ENCODE measurements at places on chromosomes 4 and X. TPM values are rescaled to one million over a fixed set of nuclear protein-coding genes. Genes with fewer than 3 reads are reported as not detected.

CT45A2 gene
- not detected for polyA plus RNA-seq

ADD1 gene
- 190 TPM for polyA plus RNA-seq

CT55 gene
- polyA plus RNA-seq, result not detected

COQ2 gene
- 7.9 TPM for polyA plus RNA-seq

RXFP1 gene
- not detected for polyA plus RNA-seq

UGT2B10 gene
- not detected for polyA plus RNA-seq

NAA11 gene
- polyA plus RNA-seq, result not detected

ITIH6 gene
- not detected for polyA plus RNA-seq

DNA sequence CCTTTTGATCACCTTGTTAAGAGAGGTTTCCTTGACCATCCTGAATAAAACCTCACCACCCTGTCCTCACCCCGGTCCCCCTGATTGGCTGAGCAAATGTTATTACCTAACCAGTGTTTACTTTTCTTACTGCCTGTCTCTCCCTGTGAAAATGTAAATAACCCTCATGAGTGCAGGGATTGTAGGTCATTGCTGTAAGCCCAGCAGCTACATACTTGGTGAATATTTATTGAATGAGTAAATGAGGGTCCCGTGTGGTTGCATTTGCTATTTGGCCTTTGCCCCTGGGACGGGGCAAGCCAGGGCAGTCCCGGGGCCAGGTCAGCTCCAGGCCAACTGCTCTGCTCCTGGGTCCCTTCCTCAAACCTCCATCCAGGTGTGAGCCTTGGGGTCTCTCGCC lies 55.5 kb upstream of the CLCN4 start:
- H3K27ac ChIP-seq, result peak overlapping the region; percentile 49
- H3K4me3 ChIP-seq, result no peak overlapping the region
- H3K27me3 ChIP-seq, result no peaks in the 10 kb centered on the region
- DNase-seq, result peak; percentile 40
- peaks cover 4% of the 10 kb centered on the region for H3K4me1 ChIP-seq
- peaks cover 20% of the 10 kb centered on the region for H3K36me3 ChIP-seq

DNA sequence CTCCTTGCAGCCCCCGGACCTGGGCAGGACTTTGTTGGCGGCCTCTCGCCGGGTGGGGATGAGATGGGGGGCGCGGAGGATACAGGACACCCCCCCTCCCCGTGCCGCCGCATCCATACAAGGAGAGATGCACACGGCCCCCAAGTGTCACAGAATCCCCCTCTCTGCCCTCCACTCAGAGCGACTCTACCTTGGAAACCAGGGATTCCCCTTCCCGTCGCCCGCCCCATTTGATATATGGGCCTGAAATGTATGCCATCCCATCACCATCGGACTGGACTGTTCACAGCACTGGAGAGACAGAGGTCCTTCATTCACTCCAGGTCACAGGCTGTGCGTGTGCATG lies 426 bp downstream of the PORCN start:
- no peaks in the 10 kb centered on the region for H3K27me3 ChIP-seq
- no peaks in the 10 kb centered on the region for H3K36me3 ChIP-seq
- peak overlapping the region; percentile 96 for H3K4me3 ChIP-seq
- DNase-seq, result no peak

DNA sequence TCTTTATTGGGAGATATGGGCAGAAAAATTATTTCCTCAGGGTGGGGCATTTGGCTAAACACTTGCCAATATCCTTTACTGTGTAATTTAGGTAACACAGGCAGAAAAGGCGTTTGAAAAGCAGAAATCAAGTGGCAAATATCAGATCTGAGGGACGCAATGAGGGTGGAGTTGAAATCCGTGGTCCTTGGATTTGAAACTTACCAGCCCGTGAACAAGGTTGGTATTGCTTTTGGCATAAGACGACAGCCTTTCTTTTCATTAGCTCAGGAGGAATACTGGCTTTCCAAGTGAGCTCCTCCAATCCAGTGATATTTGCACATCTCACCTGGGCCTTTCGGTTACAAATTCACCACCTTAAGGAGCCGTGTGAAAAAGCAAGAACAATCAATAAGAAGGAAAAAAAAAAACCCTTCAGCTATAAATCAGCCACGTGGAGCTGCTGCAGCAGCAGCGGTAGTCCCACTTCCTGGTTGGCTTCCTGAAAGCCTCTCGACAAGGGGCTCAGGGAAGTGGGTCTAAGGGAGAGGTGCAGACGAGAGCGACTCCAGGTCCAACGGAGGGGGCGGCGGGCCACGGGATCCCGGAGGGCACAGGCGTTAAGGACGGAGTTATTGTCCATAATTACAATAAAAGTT lies 734 bp upstream of the GALNT7 start:
- H3K36me3 ChIP-seq, result no peaks in the 10 kb centered on the region
- H3K27ac ChIP-seq, result peak overlapping the region; percentile 78
- peak overlapping the region; percentile 84 for H3K4me3 ChIP-seq
- no peaks in the 10 kb centered on the region for H3K27me3 ChIP-seq
- peaks cover 2% of the 10 kb centered on the region for H3K4me1 ChIP-seq

DNA sequence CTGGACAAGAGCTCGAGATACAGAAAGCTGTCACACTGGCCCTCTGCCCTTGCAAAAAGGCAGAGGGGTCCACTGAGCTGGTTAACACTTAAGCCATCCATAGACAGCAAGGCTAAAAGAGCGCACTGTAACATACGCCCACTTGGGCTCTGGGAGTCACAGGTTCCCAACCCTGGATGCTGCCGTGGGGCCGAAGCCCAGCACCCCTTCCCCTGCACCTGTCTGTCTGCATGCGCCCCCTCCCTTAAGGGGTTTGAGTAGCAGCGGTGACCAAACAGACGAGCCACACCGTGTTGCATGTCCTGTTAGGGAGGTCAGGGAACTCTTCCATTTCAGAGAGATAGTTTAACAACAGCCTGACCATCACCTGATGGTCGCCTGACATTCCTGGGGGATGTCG lies 138.4 kb upstream of the GALNTL6 start:
- H3K4me1 ChIP-seq, result no peaks in the 10 kb centered on the region
- no peaks in the 10 kb centered on the region for H3K36me3 ChIP-seq
- no peaks in the 10 kb centered on the region for H3K27me3 ChIP-seq
- H3K4me3 ChIP-seq, result no peak overlapping the region
- H3K27ac ChIP-seq, result no peak overlapping the region

DNA sequence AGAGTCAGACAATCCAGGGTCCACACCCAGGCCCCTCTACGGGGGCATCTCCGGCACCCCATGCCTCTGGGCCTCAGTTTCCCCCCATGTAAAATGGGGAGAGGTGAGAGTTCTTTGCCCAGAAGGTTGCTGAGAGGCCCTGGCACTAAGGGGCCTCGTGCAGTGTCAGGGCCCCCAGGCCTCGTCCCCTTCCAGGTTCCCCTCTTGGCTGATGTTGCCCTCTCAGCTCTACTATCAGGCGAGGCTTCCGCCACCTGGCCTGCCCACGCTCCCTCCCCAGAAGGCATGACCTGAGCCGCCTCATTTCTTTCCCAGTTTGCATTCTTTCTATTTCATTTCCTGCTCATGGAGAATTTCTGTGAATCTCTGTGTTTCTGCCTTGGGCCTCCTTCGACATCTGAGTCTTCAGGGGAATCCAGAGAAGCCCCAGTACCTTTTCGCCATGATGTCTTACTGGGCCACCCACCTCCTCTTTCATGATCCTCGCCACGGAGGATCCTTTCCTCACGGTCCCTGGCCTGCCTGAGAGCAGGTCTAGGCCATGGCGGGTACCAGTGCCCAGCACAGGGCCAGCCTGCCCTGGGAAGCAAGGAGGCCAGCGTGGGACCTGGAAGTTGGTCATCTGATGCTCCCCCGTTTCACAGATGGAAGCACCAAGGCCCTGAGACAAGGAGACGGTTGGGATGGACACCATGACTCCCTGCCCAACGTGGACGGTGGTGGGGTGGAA lies 21.9 kb upstream of the MRFAP1 start:
- no peaks in the 10 kb centered on the region for H3K4me1 ChIP-seq
- no peaks in the 10 kb centered on the region for H3K27me3 ChIP-seq
- no peak overlapping the region for H3K27ac ChIP-seq
- DNase-seq, result no peak
- no peak overlapping the region for H3K4me3 ChIP-seq
- H3K36me3 ChIP-seq, result peaks cover 42% of the 10 kb centered on the region

- no peaks in the 10 kb centered on the region for H3K36me3 ChIP-seq
- H3K4me3 ChIP-seq, result no peak overlapping the region
- no peaks in the 10 kb centered on the region for H3K4me1 ChIP-seq
- no peak for DNase-seq
- no peaks in the 10 kb centered on the region for H3K27me3 ChIP-seq
These were observed 66.2 kb upstream of the TACR3 start for GRCh38 chr4:103786014-103786413.

DNA sequence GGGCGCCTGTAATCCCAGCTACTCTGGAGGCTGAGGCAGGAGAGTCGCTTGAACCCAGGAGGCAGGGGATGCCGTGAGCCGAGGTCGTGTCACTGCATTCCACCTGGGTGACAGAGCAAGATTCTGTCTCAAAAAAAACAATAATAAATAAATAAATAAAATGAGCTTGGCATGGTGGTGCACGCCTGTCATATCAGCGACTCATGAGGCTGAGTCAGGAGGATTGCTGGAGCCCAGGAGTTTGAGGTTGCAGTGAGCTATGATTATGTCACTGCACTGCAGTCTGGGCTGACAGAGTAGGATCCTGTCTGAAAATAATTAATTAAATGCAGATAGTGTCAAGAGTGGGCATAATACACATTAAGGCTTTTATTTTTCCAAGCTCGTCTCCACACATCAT lies 77.5 kb downstream of the DHRSX start:
- DNase-seq, result peak; percentile 51
- no peaks in the 10 kb centered on the region for H3K27me3 ChIP-seq
- no peaks in the 10 kb centered on the region for H3K4me1 ChIP-seq
- H3K4me3 ChIP-seq, result no peak overlapping the region

DNA sequence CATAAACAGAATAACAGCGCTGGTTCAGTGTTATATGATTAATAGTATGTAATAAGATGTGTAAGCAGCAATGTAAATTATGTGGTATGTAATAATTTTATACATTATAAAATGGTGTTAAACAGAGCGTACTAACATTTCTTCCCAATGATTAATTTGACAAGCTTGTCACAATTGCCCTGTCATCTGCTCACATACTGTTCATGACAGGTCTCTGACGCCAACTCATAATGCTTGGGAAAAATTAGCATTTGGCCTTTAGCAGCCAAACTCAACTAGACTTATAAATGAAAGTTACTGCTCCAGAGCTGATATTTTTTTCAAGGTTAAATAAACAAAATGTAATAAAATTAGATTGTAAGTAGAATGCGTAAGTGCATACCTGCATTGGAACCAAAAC lies 246.8 kb downstream of the TRAM1L1 start:
- no peak overlapping the region for H3K4me3 ChIP-seq
- H3K4me1 ChIP-seq, result no peaks in the 10 kb centered on the region
- no peak overlapping the region for H3K27ac ChIP-seq
- no peak for DNase-seq

- no peak overlapping the region for H3K4me3 ChIP-seq
- H3K27me3 ChIP-seq, result peaks cover 18% of the 10 kb centered on the region
- no peaks in the 10 kb centered on the region for H3K36me3 ChIP-seq
- no peaks in the 10 kb centered on the region for H3K4me1 ChIP-seq
These were observed 13.8 kb downstream of the CXCL13 start for GRCh38 chr4:77619408-77619807.

DNA sequence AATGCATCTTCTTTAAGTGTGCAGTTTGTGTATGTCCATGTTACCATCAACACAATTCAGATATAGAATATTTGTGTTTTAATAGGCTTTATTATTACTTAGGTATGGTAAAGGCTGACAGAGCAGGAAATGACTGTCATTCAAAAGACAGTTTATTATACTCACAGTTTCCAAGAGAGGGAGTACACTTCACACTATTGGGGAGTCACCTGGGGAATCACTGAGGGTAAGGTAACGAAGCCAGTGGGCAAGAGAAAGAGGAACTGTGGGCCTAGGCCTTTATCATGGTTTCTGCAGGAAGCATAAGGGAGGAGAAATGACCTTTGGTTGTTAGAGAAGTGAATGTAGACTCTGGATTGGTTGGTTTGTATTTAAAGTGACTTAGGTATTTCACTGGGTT lies 235.1 kb upstream of the HCCS start:
- no peak overlapping the region for H3K4me3 ChIP-seq
- H3K27me3 ChIP-seq, result no peaks in the 10 kb centered on the region
- no peaks in the 10 kb centered on the region for H3K36me3 ChIP-seq
- no peak overlapping the region for H3K27ac ChIP-seq

- H3K4me3 ChIP-seq, result no peak overlapping the region
- no peak overlapping the region for H3K27ac ChIP-seq
- no peaks in the 10 kb centered on the region for H3K27me3 ChIP-seq
- peaks cover 2% of the 10 kb centered on the region for H3K4me1 ChIP-seq
- DNase-seq, result peak; percentile 38
These were observed 79.9 kb upstream of the EGFL6 start for GRCh38 chrX:13489454-13489853.

DNA sequence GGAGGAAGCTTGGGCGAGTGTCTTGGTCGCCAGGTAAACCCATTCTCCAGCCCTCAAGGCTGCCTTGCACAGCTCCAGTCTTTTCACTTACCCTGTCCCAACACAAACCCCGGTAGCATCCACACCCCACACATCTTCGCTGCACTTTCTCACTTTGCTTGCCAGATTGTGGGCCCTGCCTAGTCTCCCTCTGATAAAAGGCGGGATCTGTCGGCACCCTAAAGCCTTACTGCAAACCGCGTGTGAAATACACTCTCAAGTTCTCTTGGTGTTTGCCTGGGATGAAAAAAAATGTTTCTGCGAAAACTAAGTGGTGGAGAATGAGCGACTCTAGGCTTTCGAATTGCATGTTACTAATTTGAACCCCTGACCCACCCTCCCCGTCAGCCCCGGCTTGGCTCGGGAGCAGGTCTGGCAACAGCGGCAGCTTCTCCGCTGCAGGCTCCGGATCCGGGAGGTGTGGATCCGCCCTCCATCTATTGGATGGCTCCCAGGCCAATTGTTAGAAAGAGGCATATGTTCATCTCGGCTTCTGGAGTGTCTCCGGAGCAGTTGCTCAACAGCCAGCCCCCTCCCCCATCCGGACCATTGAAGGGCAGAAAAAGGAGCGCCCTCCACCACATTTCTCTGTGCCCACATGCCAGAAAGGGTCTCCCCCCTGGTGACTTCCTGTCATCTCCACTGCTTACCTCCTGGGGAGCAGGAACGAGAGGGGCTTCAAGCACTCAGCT lies 3.0 kb upstream of the CITED1 start:
- no peaks in the 10 kb centered on the region for H3K36me3 ChIP-seq
- peaks cover 4% of the 10 kb centered on the region for H3K4me1 ChIP-seq
- no peak overlapping the region for H3K27ac ChIP-seq

GRCh38 chr4:75599647-75600046 lies 30.7 kb downstream of the CDKL2 start:
- H3K27me3 ChIP-seq, result peaks cover 4% of the 10 kb centered on the region
- DNase-seq, result no peak
- H3K36me3 ChIP-seq, result no peaks in the 10 kb centered on the region
- no peak overlapping the region for H3K27ac ChIP-seq
- H3K4me3 ChIP-seq, result no peak overlapping the region

GRCh38 chrX:148135738-148136137 lies 154.6 kb downstream of the FMR1NB start:
- H3K36me3 ChIP-seq, result no peaks in the 10 kb centered on the region
- H3K4me3 ChIP-seq, result no peak overlapping the region
- no peaks in the 10 kb centered on the region for H3K4me1 ChIP-seq
- H3K27me3 ChIP-seq, result no peaks in the 10 kb centered on the region

GRCh38 chrX:118182025-118182424 lies 65.4 kb upstream of the KLHL13 start:
- H3K4me1 ChIP-seq, result no peaks in the 10 kb centered on the region
- no peak overlapping the region for H3K27ac ChIP-seq
- no peak overlapping the region for H3K4me3 ChIP-seq
- peak; percentile 15 for DNase-seq
- H3K36me3 ChIP-seq, result no peaks in the 10 kb centered on the region
